Progenitor cell of endocrine pancreas (in vitro differentiated cells): ENCODE measurements at places on chromosomes 7 and 10.

DNA sequence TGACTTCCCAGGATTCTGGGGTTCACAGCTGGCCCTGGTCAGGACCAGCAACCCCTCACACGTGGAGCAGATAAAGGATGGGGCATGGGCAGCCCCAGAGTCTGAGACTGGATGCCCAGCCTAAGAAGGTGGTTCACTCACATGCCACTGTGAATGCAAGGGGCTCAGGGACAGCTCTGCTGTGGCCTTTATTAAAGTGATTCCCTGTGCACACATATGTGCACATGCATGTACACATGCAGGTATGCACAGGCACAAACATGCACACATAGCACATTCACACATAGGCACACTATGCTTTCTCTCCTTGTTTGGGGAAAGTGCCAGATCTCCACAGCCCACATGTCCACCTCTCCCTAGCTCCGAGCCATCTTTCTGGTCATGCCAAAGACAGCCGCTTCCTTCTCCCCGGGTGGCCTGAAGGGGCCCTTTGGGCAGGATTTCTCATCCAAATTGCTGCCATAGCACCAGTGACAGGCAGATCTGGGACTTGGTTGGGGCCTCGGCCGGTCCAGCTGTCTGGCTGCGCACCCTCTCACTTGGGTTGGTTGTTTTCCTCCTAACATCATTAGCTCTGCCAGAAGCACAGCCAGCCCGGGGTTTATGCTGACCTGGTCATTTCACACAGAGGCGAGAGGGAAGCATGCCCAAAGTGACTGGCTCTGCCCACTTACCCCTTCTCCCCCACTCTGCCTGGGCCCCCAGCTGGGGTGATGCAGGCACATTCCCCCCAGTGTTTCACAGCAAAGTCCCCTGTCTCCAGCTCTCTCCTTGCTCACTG is 1.4 kb downstream of the GCK start:
- DNase-seq: no peak

- peak; percentile 66 for DNase-seq
Observed at GRCh38 chr7:100867040-100867775, at the start of gene TRIP6. Gene TRIP6 (plus strand): TSS chr7:100867387. CDS start chr7:100867498, 111 bp downstream.

GRCh38 chr7:22611758-22612079 is 111.7 kb upstream of the STEAP1B start:
- no peak for DNase-seq

GRCh38 chr10:73743327-73743904 is 756 bp upstream of the SEC24C start:
- DNase-seq: no peak

DNA sequence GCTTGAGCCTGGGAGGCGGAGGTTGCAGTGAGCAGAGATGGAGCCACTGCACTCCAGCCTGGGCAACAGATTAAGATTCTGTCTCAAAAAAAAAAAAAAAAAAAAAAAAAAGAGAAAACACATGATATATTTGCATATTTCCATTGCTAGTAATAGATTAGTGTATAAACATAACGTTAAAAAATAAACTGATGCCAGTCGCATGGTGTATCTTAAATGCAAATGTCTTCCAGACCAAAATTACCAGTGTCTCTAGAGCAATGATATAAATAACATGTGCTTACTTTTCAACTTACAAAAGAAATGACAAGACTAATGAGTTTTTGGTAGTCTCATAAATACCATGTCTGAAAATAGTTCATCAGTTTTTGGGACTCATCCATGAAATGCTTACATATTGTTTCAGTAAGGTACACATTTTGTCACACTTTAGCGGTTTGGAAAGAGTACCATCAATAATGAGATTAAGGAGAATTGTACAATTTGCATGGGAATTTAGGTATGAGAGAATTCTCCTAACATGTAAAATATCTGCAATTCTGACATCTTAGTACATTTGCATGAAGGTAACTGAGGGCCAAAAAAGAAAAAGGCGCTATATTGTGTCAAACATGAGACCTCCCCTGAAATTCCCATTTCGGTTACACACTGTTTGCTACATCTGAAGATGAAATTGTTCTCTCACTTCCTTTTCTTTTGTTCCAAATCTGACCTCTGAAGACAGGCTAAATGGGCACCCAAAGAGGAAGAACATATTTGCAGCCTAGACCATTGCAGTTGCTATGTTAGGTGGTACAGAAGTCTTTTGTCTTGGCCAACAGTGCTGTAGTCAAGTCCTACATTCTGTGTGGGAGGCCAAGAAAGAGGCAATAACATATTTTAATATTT is 51.5 kb upstream of the PIP4K2A start:
- no peak for DNase-seq

DNA sequence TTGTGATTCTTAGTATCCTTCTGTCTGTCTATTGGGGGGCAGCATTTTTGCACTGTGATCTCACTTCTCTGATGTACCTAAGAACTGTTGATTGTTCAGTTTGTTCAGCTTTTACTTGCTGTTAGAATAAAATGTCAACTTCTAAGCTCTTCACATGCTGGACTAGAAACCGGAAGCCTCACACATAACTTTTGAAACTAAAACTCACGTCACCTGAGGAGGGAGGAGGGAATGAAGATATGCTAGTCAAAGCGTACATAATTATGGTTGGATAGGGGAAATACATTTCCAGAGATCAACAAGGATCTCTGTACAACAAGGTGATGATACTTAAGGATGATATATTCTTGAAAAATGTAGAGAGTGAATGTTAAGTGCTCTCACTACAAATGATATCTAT is 609.7 kb downstream of the INHBA start:
- DNase-seq: no peak

- no peak for DNase-seq
Observed at GRCh38 chr10:132554991-132555647, 17.5 kb downstream of the INPP5A start.

- no peak for DNase-seq
Observed at GRCh38 chr10:51918440-51918839, 219.0 kb upstream of the CSTF2T start.

DNA sequence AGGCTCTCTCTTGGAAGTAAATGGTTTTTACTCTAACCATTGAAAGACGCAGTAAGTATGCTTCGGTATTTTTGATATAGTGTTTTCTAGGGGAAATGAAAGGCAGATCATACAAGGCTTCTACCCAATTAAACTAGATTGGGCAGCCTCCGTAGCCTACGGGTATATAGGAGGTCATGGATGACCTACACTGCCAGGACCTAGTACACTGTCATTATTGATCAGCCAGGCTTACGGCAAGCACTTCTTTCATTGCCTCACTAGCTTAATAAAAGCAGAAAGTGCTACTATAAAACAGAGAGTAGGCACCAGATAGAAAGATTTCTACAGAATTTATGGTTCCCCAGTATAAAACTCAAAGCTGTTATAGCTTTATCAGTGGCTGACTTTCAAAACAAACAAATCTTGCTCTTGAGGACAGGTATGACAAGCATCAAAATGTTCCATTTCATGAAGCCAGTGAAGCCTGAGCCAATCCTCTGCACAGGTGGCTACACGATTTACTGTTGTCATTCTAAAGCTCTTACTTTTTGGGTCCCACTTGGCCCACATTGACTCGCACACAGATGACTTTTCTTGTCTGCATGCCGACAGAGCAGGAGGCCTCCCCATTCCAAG is 358.1 kb downstream of the THSD7A start:
- no peak for DNase-seq

DNA sequence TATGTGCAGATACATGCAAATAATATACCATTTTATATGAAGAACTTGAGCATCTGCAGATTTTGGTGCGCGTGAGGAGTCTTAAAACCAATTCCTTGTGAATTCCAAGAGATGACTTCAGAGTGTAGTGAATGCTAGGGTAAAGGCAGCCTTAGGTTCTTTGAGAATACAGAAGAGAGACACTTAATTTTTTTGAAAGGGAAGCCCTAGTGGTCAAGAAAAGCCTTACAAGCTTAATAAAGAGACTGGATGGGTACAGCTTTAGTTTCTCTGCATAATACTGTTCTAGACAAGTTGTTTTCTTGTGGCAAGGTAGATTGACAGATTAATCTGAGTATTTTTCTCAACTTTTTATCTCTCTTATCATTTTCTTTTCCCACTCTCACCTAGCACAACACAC is 636.5 kb downstream of the DNAJB9 start:
- DNase-seq: no peak

- DNase-seq: no peak
Observed at GRCh38 chr7:8827329-8827728, 393.9 kb downstream of the NXPH1 start.

DNA sequence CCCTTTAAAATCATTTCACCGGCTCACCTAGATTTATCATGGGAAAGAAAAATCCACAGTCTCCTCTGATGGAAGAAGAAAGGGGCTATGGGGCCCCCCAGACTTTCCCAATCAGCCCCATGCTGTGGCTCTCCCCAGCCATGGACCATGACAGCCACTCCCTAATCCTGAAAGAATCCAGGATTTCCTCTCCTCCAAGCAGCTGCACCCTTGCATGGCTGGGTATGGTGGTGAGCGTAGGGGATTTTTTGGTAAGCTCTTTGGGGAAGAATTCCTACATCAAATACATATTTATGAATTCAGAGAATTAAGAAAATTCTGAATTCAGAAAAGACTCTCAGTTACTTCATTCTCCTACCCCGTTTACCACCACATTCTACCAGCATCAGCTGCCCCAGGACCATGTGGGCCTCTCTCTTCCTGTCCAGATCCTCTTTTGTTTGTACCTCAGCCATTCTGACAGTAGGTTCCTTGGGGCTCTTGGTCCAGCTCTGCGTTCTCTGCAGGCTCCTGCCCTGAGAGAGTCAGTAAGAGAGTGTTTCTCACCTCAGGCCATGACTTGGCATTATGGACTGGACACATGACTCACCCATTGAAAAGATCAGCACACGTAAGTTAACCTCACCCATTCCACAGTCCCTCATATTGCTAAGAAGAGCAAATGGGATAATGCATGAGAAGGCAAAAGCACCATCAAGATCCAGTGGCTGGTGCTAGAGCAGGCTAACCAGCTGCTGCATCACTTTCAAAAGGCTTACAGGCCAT is 337.8 kb downstream of the ELMO1 start:
- no peak for DNase-seq

GRCh38 chr7:3027005-3027845 is 16.4 kb downstream of the CARD11 start:
- no peak for DNase-seq

GRCh38 chr7:15669443-15670090 is 16.9 kb downstream of the MEOX2 start:
- no peak for DNase-seq

- no peak for DNase-seq
Observed at GRCh38 chr10:117626228-117626627, 83.7 kb downstream of the EMX2 start.

- DNase-seq: no peak
Observed at GRCh38 chr10:117653170-117653515, 110.6 kb downstream of the EMX2 start.

DNA sequence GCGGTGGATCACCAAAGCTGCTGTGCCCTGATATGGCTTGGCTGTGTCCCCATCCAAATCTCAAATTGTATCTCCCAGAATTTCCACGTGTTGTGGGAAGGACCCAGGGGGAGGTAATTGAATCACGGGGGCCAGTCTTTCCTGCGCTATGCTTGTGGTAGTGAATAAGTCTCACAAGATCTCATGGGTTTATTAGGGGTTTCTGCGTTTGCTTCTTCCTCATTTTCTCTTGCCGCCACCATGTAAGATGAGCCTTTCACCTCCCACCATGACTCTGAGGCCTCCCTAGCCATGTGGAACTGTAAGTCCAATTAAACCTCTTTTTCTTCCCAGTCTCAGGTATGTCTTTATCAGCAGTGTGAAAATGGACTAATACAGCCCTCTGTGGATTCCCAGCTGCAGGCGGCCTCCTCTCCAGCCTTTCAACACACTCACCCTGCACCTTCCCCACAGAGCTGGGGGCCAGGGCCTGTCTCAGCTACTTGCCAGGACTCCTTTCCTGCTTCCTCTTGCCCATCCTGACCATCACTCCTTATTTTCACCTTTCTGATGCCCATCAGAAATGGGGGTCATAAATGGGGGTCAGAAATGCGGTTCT is 57.2 kb upstream of the TOMM7 start:
- no peak for DNase-seq

DNA sequence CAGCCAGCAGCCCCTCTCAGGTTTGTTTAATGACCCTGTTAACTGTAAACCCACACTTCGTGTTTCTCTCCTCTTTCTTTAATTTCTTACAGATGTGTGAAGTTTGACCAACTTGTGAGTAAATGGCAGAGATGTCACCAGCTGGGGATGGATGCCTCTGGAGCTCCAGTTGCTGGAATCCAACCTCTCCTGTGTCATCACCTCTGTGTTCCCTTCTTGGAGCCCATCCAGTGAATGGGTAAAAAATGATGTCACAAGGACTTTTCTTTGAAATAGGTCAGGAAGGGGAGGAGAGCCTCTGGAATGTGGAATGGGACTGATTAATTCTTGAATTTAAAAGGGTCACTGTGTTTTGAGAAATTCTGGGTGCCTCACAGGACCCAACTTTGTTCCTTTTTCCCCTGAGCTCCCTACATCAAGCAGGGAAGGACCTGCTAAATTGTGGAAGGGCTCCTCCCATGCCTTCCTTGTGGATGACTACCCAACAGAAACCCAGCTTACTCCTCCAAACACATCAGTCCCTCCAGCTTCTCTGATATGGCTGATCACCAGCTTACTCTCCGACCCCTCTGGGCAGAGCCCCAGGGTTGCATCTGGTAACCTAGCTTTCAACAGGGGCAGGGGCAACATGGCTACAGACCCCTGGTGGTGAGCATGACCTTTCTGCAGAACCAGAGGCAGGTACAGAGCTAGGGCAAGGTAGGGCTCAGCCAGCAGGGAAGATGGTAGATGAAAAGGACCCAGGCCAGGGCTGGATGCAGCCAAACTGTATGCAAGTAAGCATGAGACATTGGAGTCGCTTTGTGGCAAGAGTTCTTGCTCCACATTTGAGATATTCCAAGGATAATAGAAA is 67.5 kb downstream of the STRA8 start:
- DNase-seq: no peak

DNA sequence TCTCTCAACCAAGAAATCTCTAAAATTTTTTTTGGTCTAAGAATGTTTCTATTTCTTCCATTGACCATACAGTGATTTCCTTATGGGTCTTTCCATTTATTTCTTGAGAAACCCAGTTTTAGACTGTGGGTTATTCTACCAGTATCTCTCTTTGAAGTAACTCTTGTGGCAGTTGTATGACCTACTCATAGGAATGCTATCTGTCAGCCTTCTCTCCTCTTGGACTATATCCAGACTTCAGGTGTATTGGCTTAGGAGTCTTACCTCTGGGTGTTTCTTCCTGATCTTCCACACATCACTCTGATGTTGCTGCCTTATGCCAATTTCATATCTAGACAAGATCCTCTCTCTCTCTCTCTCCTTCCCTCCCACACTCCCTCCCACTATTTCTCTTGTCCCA is 178.1 kb downstream of the BMPER start:
- DNase-seq: no peak

DNA sequence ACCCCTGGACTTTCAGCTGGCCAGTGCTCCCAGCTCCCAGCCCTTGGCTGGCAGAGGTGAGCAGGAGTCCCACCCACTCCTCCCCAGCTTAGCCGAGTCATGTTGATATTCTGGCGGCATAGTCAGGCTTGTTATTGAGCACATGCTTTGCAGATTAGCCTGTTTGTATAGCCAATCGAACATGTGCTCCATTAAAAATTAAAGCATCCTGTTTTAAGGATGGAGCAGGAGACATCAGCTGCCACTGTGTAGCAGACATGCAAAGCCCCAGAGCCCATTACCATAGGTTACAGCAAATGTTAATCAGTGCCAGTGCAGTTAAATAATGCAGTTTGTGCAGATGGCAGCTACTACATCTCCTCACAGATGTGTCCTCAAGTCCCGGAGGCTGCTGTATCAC is 574.6 kb upstream of the GALNT17 start:
- DNase-seq: no peak

- no peak for DNase-seq
Observed at GRCh38 chr7:68707159-68707558, 891.1 kb upstream of the AUTS2 start.

GRCh38 chr7:119090851-119091250 is 866.3 kb downstream of the ANKRD7 start:
- DNase-seq: no peak
